ENCODE measurements at places on chromosomes 7 and 10.
A peak's percentile ranks its signal among the peaks of the same experiment; 100 is the strongest.

- no peak for DNase-seq
These were observed 32.1 kb downstream of the ASAH2 start for GRCh38 chr10:50219200-50219599.

DNA sequence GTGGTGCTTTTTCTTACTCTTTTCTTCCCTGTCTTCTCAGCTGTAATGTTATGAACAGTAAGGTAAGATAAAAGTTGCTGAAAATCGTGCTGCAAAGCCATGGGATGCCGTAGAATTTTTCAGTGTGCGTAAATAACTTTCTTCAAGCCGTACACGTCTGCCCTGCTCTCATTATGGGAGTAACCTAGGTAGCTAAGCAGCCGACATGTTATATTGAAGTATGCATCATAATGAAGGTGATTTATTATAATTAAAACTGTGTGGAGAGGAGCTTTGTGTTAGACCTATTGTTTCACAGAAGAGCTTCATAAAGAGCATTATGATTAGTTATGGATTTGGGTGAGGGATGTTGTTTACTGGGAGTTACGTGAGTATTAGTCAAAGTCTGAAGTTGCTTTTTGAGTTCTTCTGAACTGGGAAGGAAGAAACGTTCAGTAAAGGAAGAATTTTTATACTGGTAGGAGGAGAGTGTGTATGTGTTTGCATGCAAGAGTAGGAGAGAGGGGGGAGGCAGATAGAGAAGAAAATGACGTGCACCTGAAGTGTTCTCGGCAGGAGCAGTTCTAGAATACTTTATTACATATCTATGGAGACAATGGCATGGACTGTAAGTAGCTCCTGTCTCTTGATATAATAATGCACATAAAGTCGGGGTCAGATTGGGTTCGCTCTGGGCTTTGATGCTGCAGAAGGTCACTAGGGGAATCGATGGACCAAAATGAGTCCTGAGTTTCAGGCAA, 56.3 kb downstream of the POU6F2 start:
- no peak for DNase-seq

DNA sequence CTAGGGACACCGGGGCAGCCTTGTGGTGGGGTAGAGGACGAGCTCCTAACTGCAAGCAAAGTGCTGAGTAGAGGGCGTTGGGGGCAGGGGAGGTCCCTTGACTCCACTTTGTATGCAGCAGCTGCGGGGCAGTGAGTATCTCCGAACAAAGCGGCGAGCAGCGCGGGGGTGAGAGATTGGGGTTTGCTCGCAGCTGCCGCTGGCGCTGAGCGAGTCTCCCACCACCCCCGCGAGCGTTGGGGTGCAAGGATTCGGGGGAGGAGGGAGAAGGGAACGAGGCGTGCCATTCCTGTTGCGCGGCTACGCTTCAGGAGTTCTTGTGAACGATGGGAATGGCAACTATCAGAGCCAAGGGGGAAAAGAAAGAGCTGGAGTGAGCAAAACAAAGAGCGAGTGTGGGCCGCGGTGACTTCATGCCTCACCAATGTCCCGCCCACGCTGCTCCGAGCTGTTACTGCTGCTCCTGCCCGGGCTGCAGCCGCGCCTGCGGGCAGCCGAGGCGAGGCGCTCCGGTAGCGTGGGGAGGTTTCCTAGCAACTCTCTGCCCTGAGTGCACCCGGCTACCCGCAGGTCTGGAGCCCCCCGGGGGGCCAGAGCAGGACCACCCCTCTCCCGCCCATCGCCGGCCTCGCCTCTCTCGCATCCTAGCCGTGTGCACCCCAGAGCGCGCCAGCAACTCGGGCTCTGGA, at the start of gene ITGB8:
ITGB8 (plus strand) TSS at position 662 of the 689 bp plus-strand sequence. CDS start 907 bp downstream, outside the sequence.
- peak; percentile 52 for DNase-seq

DNA sequence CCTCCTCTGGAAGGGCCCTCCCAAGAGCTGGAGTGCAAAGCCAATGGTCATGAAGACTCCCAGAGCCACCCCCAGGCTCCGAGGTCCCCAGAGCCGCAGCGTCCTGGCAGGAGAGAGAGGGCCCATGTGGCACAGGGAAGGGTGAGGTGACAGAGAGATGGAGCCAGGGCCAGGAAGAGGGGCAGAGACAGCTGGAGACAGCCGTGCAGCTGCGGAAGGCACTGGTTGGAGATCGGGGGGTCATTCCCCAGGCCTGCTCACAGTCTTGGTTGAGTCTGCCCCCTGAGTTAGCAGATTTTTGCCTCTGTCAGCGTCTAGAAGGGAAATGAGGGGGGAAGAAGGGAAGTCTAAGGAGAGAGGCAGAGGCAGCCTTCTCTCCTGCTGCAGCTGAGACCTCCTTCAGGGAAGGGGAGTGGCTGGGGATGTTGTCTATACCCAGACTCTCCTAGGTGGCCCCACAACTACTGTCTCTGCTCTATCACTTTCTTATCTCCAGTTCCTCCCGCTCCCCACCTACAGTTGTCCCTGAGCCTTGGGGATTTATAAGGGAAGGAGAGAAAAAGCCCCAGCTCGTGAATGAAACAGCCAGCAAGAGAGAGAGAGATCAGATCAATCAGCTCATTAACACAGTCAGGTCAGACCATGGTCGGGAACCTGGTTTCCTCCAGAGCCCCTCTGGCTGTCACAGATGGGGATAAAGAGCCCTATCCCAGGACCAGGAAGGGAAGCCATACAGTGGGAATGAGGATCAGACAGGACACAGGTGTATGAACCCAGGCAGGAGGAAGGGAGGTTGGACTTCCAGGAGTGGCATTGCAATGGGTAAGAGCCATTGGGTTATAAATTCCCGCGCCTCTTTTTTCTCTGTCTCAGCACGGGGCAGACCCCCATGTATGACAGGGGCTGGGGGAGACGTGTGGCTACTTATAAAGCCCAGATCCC, 1.2 kb downstream of the GAL3ST4 start:
- DNase-seq, result no peak
